ENCODE measurements at places on chromosomes 7 and 10.

DNA sequence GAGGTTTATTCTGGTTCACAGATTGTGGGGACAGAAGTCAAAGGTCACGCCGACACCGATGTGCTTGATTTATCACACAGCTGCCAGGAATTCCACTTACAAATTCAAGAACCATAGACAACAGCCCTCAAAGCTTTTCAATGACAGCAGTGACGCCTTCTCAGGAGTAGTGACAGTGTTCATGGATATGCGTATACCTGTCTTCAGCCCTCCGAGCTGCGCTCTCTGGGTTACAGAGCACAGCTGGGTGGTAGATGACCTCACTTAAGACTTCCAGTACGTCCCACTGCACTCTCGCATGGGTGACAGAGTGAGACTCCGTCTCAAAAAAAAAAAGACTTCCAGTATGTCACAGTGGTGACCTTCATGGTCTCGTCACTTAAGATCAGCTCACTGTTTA lies 108.5 kb downstream of the TCERG1L start:
- DNase-seq: no peak

GRCh38 chr10:71985542-71986250 lies 21.5 kb downstream of the CHST3 start:
- no peak for DNase-seq

GRCh38 chr7:128841921-128842673 lies 11.9 kb downstream of the FLNC start:
- peak; percentile 40 for DNase-seq

DNA sequence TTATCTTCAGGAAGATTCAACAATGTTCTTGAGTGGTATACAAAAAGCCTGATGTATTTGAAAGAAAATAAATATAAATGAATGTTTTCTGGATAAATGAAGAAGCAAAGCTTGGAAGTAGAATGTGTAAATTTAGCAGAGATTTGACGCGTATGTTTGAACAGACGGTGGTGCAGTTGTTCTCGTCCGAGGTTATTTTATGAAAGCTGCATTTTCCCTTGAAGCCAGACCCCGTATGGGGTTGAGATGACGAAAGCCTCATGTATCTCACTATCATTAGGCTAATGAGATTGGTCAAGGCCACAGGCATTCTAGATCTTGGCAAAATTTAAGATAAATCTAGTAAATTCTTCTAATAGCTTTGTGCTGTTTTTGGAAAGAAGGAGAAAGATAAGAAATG lies 195.2 kb downstream of the NXPH1 start:
- no peak for DNase-seq

GRCh38 chr7:132131196-132131595 lies 445.1 kb downstream of the PLXNA4 start:
- no peak for DNase-seq

DNA sequence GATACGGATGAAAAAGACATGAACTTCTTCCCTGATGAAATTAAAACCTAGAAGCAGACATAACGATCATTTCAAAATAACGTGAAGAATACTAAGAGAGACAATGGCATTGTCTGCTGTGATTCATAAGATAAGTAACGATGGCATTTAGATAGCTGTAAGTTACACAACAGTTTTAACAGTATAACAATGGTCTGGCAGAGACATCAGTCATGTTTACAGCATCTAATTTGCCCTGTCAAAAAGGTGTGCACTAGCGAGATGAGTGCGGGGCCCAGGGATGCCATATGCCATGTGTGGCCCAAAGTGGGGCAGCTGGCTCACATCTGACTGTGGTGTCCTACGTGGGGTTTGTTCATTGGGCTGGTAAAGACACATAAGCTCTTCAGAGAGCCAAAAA lies 55.7 kb upstream of the RHEB start:
- no peak for DNase-seq

DNA sequence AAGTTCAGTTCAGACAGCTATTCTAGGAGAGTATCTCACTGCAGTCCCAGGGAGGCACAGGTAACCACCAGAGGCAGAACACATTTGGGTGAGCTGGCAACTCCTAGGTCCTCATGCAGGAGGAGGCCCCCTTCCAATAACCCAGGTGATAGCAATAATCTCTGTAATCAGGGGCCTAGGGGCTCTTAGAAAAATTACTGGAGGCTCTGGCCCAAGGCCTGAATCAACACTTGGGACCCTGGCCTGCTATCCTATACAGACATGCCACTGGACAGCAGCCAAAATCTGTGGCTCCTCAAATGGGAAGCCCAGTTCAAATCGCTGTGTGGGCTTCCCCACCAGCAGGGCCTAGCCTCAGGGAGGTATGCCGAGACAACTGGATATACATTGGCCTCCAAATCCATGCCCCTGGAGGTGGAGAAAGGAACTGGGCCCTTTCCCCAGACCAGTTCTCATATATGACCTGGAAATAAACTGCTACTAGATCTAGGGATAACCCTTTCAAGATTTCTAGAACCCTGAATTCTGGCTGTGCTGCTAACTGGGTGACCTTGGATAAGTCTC lies 1.6 kb downstream of the AVPI1 start:
- no peak for DNase-seq

- no peak for DNase-seq
These were observed 80.2 kb downstream of the ALOX5 start for GRCh38 chr10:45454262-45454661.

DNA sequence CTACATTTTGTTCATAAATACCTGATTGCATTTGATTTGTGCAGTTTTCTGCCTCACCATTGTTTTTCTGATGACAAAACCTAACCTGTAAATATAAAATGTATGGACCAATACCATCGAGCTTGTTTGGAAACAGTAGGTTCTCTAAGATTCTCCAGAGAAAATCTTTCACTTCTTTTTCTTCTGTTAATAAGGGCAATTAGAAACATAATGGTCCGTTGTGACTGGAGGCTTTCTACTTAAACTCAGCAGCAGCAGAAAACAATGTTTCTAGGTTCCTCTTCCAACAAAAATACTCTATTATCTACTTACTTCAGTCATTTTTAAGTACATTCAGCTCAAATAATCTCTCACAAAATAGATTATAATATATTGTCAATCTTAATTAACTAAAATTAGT lies 601.5 kb downstream of the PHTF2 start:
- DNase-seq: no peak

GRCh38 chr7:51025668-51026067 lies 243.0 kb upstream of the GRB10 start:
- DNase-seq: no peak

GRCh38 chr10:101123085-101123814 lies 7.8 kb upstream of the TLX1 start:
- no peak for DNase-seq

DNA sequence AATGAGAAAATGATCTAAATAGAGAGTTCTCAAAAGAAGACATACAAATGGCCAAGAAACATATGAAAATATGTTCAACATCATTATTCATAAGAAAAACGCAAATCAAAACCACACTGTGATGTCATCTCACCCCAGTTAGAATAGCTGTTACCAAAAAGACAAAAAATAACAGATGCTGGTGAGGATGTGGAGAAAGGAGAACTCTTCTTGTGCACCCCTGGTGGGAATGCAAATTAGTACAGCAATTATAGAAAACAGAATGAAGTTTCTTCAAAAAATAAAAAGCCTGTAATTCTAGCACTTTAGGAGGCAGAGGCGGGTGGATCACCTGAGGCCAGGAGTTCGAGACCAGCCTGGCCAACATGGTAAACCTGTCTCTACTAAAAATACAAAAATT lies 199.3 kb downstream of the PARD3 start:
- no peak for DNase-seq

DNA sequence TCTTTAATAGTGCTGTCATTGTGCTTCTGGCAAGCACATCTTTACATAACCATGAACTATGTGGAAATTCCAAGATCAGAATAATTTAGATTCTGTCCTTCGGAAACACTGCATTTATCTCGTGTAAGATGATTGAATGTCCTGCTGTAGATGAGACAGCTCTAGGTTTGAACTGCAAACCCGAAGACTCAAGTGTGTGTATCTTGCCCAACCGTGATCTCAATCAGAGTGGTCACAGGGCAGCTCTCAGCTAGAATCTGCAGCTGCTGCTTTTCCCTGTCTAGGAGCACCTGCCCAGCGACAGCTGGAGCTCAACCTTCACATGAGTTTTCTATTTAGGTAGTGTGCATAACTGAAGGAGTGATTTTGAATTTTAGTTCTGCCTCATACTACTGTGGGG lies 17.5 kb upstream of the KIF20B start:
- DNase-seq: no peak

DNA sequence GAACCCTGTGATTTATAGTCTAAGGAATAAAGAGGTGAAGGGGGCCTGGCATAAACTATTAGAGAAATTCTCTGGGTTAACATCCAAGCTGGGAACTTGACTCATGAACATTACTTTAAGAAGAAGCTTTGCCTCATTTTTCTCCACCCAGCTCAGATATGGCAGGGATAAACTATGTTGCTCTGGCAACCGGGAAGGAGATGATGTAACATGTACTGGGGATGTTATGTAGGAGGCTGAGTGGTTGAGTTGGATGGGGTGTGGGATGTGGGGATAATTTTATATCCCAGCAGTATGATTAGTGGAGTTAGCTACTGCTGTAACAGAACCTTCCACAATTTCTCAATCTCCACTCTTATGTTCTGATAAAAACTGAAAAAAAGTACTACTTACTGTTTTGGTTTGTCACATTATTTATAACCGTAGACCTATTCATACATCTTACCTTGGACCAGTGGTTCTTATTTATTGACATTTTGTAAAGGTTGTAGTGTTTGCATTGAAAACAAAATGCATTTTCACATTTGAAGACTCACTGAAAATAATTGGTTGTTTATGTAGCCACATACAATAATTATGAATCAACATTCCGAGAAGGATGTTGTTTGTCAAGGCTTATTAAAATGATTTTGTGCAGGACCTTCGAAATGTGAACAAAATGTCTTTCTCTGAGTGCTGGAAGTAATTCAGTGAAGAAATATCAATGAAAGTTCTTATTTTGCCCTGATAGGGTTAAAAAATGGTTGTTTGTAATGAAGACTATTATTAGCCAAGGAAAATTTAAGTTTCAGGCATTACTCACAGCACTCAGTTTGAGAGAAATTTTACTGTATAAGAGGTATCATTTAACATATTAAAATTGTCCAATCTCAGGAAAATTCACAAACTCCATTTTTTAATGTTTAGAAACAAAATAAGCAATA lies 1.3 kb downstream of the OR2F2 start:
- no peak for DNase-seq

GRCh38 chr7:87797395-87797794 lies 78.8 kb downstream of the SLC25A40 start:
- no peak for DNase-seq

DNA sequence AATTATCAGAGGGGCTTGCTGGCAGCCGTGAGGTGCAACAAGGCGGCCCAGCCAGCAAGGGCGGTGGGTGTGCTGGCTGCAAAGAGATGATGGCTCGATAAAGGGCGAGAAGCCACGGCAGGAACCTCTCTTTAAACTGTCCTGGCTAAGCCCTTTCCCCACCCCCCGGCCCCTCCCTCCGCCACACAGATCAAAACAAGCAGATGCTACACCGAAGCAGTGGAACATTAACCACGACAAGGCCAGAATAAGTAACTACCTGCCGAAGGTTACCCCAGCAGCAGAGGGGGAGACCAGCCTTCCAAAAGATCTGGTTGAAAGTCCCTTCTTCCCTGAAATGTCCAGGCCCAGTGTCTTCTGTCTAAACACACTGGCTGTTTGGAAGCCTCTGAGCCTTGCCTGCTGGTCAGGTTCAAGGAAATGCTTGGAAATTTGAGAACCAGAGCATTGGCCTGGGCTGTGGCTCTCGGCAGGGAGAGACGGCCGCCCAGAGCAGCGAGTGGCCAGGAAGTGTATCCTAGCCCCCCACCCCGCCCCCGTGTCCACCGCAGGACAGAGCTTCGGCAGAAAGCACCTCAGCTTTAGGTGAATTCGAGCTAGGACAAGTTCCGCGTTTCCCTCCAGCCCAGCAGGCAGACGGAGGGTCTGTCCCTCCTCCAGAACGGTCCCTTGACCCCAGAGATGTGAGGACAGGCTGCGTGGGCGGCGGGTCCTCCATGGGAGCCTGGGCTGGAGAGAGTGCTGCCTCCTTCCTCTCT lies 2.1 kb downstream of the FAM20C start:
- no peak for DNase-seq

DNA sequence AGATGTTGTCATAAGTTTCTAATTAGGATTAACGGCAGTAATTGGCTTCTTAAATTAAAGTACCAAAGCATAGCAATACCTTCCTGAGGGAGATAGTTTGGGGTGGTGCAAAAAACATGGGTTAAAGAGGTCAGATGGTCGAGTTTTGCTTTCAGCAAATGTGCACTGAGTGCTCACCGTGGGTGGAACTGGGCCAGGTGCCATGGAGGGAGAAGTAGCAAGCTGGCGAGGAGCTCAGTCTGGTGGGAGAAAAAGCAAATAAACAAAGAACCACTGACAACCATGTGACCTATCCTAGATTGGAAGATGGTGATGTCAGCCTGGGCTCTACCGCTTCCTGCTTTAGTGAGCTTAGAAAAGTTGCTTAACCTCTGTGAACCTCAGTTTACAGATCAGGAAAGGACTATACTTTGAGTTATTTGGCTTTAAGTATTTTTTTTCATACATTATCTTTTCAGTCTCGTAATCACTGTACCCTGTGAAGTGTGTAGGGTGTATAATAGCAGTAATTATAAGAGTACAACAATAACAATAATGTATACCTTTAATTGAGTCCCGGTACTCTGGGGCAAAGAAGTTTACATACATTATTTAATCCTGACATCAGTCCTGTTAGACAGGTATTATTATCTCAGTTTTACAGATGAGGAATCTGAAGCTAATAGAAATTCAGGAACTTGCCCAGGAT lies 69.0 kb upstream of the PDCD4 start:
- DNase-seq: no peak

DNA sequence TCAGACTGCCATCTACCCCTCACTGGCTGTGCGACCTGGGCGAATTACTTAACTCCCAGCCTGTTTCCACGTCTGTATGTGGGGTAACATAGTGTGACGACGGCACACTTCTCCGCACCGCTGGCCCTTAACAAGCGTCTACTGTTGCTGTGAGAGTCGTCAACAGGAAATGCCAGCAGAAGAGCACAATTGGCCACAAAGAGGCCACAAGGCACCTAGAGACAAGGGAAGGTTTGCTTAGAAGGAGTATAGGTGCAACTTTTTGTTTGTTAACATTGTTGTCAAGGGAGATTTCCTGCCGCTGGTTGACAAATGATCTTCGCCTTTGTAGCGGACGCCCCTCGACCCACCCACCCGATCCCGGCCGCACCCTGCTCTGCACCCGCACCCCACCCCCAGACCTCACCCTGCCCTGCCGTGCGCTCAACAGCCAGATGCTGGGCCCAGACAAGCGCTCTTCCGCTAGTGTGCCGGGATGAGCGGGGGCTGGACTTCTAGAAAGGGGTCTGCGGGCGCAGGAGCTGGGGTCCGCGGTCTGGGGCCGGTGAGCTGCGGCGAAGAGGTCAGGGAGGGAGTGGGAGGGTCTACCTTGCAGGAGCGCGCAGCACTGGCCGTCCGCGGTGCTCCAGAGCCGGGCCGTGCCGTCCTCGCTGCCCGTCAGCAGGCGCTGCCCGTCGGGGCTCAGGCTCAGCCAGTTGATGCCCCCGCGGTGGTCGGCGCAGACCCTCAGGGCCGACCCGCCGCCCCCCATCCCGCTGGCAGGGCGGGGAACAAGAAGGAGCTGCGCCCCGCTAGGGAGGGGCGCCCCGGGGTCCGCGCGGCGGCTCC lies 785 bp downstream of the WDR86 start:
- DNase-seq: peak; percentile 27

GRCh38 chr7:131525820-131526219 lies 30.6 kb downstream of the PODXL start:
- DNase-seq: no peak
